ENCODE measurements at places on chromosomes 6 and 20.

DNA sequence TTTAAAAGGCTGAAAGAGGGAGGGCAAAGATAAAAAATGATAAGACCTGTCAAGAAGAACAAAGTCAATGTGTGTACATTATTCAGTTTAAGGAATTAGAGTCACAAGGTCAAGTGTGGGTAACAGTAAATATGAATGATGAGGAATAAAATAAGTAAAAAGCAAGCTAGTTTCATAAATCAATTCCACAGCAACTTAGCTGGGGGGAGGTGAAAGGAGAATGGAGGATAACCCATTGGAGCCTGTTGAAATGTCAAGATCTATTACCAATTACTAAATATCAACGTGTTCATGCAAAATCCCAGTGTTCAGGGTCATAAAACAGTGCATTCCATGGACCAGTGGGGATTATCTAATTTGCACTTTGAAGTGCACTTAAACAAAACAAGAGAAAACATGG lies 242.9 kb downstream of the TBX18 start:
- no peak for DNase-seq

DNA sequence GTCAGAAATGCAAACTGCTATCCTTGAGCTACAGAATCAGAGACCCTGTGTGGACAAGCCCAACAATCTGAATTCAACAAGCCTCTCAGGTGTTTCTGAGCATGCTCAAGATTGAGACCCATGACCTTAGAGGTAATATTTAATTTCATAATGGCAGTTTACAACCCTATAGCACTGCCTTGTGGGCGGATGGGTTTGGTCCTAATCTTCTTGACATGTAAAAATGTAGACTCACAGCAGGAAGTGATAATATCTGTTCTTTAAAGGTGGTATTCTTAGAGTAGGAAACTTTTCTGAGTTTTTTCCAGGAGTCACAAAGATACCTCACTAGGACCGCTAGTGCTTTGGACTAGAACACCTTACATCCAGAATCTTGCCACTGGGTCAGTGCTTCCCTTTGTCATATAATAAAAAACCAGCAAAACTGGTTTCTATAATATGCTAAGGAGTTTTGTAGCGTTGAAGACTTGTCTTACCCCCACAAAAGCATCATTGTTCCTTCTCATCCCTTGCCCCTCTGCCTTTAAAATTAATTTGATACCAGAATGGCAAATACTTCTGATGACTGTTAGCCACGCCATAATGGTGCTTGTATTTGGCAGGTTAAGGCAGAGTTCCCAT lies 52.6 kb downstream of the E2F3 start:
- no peak for DNase-seq

DNA sequence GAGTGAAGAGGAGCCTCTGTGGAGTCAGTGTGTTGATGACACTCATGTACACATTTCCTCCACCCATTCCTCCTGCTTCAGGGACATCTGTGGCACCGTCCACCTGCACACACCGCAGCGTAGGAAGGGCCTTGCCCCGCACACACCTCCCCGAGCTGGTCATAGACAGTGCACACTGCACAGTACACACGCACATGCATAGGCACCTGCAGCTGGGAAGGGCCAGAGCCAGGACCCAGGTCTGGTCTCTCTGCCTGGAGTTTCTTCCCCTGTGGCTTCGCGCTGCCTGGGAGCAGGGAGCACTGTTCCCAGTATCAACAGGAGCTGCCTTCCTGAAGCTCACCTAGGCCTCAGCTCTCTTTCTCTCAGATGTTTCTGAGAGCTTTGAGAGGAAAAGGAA lies 340.5 kb downstream of the TAF4 start:
- DNase-seq, result no peak

DNA sequence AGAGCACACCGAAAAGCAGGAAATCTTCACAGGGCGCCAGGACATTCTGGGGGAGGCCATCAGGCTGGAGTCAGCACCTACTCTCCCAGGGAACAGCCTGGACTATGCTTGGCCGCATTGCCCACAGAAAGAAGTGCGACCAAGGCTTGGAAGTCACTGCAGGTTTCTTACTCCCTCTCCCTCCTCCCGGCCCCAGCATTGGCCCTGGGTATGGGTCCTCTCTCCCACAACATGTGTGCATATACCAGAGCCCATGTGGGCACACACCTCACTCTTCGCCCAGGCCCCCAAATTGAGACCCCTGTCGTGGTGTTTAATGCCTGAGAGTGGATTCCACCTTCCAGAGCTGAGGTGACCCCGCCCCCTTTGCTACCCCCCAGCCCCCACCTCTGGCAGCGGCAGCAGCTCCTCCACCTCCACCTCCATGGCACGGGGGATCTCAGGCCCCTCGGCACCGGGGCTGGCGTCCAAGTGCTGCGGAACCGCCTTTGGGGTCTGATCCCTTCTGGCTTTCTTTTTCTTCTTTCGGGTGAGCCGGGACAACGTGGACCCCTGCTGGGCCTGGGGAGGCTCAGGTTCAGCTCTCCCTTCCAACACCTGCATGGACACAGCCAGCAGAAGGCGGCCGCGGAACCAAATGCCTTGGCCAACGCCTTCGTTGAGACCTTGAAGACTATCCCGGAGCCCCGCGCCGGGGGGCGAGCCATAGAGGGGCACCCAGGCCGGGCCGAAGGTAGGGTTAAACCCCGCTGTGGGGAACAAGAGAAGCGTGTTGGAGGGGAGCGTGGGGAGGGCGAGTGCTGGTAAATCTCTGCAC lies 15.2 kb upstream of the SPAG4 start:
- no peak for DNase-seq

DNA sequence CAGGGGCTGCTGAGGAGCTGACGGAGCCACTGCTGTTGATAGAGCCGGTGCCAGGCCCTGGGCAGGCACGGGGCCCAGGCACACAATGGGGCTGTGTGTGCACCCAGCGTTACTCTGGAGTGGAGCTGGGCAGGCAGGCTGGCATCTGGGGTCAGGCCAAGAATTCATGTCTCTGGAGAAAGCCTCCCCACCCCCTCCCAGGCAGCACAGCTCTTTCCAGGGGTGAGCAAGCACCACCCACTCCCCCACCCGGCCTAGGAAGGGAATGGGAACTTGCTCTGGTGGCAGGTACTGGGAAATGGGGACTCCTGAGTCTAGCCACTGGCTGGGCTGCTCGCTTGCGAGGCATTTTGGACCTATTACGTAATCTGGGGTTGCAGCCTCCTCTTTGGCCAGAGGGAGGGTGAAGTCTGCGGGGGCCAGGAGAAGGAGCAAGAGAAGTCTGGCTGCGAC lies 22.7 kb downstream of the TFEB start:
- no peak for DNase-seq

DNA sequence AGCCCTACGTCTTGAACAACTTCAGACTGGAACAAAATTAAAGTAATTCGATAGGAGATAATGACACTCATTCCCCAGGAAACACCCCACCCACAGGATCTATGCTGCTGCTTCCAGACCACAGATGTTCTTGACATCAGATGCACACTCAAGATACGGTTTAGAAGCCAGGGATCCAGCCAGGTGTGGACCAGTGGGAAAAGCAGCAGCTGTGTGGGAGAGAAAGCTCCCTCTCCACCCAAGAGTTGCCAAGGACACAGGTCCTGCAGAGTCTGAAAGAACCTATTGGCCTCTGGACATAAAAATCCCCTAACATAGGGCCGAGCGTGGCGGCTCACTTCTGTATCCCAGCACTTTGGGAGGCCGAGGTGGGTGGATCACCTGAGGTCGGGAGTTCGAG lies 91.7 kb upstream of the NFATC2 start:
- no peak for DNase-seq

DNA sequence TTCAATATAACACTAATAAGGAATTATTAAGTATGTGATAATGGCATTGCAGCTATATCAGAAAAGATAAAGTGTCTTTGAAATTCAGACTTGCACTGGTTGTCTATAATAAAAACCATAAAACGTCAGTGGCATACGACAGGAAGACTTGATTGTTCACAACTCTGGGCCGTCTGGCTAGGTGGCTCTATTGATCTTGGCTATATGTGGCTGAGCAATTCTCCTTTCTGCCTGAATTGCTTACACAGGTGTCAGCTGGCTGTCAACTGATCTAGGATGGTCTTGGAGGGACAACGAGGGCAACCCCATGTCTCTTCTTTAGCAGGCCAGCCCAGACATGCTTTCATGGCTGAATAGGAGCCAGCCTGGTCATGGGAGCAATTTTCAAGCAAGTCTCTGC lies 359.1 kb downstream of the QKI start:
- DNase-seq, result peak; percentile 100

DNA sequence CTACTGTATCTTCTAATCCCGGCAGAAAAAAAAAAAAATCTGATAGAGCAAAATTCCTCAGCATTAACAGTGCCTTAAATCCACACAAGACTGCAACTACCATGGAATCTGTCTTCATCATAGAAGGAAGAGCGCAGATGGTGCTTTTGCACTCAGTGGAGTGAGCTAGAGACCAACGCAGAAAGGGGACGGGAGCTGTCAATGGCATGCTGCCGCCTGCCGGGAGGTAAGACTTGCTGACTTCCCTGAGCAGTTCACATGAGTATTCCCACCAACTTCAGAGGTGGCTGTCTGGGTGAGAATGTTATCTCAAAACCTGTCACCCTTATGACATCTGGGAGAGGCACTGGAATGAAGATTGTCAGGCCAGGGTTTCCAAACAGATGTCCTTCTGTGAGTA lies 35.6 kb downstream of the DZANK1 start:
- no peak for DNase-seq

- DNase-seq, result no peak
These were observed 3.4 kb downstream of the AHCY start for GRCh38 chr20:34299556-34300255.

- no peak for DNase-seq
These were observed 53.0 kb upstream of the TCF21 start for GRCh38 chr6:133835901-133836300.

DNA sequence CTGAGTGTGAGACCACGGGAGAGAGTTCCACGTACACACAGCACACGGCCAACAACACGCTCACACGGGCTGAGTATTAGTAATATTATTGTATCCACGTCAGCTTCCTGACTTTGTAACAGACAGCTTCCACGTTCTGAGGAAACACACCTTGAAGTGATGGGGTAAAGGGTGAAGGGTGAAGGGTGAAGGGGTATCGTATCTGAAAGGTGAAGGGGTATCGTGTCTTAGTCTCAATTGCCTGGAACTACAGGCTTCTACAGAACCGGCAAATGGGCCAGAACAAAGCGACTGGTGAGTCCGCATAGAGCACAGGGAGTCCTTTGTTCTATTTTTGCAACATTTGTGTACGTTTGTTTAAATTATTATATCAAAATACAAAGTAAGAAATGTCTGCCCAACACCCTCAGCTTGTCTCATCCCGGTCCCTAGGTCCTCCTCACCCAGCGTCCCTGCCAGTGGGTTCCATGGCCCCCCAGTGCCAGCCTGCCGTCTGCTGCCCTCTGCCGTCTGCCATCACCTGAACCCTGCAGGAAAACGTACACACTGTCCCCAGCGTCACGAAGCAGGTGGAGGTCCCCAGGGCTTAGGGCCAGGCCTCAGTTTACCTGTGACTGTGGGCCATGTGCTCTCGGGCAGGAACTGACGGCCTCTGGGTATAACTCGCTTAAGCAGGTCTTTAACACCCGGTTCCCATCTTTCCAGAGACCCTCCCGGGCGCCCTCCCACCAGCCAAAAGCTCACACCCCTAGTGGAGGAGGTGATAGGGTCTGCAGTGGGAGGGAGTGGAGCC lies 4.4 kb upstream of the HELZ2 start:
- no peak for DNase-seq

Data from NCI-H146 (cell line).